ENCODE measurements at places on chromosomes 4 and X. TPM values are rescaled to one million over a fixed set of nuclear protein-coding genes. Genes with fewer than 3 reads are reported as not detected.
A peak's percentile ranks its signal among the peaks of the same experiment; 100 is the strongest.

- DNase-seq = peak; percentile 60
These were observed at the start of gene KIT for GRCh38 chr4:54657551-54658251. TSS of gene KIT (plus strand) at chr4:54657957. CDS start at chr4:54658015, 58 bp downstream.

- no peak for DNase-seq
These were observed 29.2 kb downstream of the NKX1-1 start for GRCh38 chr4:1376841-1377605.

GRCh38 chrX:40227125-40227524 is 129.4 kb upstream of the BCOR start:
- no peak for DNase-seq

DNA sequence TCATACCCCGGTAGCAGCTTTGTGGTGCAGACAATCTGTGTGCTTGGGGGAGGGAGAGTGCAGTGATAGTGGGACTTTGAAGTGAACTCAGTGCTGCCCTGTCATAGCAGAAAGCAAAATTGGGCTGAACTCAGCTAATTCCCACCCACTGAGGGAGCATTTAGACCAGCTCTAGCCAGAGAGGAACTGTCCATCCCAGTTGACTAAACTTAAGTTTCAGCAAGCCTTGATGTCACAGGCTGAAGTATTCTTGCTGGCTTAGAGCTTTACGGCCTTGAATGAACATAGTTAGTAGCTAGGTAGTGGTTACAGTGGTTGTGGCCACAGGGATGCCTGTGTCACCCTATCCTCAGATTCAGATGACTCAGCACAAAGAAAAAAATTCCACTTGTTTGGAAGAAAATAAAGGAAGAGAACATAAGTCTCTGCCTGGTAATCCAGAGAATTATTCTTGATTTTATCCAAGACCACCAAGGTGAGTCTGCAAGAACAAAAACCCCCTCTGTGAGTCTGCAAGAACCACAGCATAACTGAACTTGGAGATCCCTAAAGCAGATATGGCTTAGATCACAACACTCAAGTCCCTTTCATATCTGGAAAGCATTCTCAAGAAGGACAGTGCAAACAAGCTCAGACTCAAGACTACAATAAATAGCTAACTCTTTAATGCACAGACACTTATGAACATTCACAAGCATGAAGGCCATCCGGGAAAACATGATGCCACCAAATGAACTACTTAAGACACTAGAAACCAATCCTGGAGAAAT is 39.4 kb downstream of the ADH7 start:
- DNase-seq = no peak

DNA sequence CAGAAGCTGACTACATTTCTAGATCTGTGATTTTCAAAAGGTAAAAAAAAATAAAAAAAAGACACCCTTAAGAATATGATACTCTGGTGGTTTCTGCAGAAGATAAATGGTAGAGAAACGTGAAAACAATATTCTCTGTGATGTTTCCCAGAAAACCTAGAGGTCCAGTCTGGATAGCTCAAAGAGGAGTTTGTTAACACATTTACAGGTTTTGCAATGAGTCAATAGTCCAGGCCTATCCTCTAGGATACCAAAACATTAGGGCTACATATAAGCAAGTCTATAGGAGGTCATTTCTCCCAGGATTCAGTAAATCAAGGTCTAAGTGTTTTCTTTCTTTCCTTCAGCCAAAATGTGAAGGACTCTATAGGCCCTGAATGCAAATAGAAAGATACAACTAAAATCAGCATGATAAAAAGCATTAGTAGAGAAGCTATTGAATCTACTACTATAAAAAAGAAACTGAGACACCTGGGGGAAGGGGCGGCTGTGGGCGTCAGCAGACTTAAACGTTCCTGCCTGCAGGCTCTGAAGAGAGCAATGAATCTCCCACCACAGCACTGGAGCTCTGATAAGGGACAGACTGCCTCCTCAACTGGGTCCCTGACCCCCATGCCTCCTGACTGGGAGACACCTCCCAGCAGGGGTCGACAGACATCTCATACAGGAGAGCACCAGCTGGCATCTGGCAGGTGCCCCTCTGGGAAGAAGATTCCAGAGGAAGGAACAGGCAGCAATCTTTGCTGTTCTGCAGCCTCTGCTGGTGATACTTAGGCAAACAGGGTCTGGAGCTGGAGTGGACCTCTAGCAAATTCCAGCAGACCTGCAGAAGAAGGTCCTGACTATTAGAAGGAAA is 33.7 kb upstream of the SPP1 start:
- DNase-seq = no peak

- DNase-seq = no peak
These were observed 19.8 kb upstream of the PLCXD1 start for GRCh38 chrX:261167-261918.

- DNase-seq = no peak
These were observed 19.9 kb downstream of the PHKA2 start for GRCh38 chrX:18964026-18964425.

DNA sequence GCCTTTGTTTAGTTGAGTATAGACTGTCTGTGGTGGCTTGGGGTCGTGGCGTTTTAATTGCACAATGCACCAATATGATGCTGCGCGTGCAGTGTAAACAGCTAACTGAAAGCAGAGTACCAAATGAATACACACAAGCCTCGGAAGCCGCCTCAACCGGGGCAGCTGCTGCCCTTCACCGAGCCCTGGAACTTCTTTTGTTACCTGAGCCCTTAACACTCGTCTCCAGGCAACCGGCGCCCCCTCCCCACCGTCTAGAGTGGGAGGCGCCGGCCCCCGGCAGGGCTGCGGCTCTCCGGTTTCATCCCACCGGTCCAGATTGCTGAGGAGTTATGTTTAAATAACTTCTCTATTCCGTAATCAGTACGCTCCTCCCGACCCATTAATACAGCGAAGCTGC is 173.2 kb upstream of the TBL1X start:
- DNase-seq = peak; percentile 38

- DNase-seq = no peak
These were observed 18.5 kb upstream of the SGMS2 start for GRCh38 chr4:107806196-107806595.

DNA sequence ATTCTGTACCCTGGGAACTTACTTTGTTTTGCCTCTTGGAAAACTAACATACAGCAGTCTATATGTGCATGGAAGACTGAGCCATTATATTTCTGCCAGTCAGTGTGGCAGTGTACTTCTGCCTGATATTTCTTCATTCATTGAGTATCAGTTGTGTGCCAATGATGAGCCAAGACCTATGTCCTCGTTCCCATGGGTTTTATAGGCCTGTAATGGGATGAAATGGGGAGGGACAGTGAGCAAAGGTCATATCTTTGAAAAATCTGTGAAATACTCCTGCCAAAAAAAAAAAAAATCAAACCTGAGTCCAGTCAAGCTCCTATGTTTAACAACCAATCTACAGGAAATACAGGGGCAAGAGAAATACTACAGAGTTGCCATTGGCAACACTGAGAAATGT is 9.1 kb downstream of the NSD2 start:
- no peak for DNase-seq

- no peak for DNase-seq
These were observed 71.8 kb downstream of the RAPGEF2 start for GRCh38 chr4:159174645-159175084.

- DNase-seq = no peak
These were observed 1.8 kb downstream of the CENPU start for GRCh38 chr4:184732126-184732525.

- DNase-seq = no peak
These were observed 1870.9 kb downstream of the ARAP2 start for GRCh38 chr4:34373456-34373855.

- DNase-seq = peak; percentile 67
These were observed 1.5 kb upstream of the ASMTL start for GRCh38 chrX:1453951-1454785.

- DNase-seq = no peak
These were observed 60.0 kb downstream of the SMC1A start for GRCh38 chrX:53362449-53362848.

DNA sequence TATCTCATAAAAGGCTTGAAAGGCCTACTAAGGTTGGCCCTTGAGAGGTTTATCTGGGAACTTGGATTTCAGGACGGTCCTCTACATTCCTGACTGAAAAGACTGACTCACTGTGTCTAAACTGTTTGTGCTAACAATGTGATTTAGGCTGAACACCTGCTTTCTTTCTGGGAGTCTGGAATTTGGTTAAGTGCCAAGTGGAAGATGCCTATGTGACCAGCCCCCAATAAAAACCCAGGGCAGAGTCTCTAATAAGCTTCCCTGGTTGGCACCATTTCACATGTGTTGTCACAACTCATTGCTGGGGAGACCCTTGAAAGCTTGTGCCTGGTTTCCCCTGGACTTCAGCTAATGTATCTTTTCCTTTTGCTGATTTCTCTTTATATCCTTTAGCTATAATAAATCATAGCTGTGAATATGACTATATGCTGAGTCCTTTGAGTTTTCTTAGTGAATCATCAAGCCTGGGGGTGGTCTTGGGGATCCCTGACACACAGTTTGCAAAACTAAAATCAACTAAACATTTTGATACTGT is 55.1 kb downstream of the GPR82 start:
- DNase-seq = no peak

GRCh38 chr4:45647823-45648222 is 476.0 kb downstream of the GABRG1 start:
- DNase-seq = no peak

- DNase-seq = no peak
These were observed 3.5 kb upstream of the TIMP1 start for GRCh38 chrX:47578692-47579091.

DNA sequence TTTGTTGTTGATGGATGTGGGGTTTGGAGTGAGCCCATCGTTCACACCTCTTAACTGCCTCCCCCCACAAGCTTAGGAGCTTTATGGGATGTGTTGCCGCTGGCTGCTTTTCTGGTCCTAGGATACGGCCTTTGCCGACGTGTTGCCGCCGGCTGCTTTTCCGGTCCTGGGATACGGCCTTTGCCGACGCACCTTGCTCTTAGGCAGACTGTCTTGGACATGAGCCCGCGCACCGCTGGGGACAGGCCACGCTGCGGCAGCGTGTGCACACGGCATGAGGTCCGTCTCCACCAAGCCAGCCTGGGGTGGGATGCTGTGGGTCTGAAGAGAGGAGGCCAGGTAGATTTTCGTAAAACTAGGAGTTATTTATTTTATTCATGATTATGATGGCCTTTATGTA is 14.2 kb downstream of the RGS12 start:
- no peak for DNase-seq

DNA sequence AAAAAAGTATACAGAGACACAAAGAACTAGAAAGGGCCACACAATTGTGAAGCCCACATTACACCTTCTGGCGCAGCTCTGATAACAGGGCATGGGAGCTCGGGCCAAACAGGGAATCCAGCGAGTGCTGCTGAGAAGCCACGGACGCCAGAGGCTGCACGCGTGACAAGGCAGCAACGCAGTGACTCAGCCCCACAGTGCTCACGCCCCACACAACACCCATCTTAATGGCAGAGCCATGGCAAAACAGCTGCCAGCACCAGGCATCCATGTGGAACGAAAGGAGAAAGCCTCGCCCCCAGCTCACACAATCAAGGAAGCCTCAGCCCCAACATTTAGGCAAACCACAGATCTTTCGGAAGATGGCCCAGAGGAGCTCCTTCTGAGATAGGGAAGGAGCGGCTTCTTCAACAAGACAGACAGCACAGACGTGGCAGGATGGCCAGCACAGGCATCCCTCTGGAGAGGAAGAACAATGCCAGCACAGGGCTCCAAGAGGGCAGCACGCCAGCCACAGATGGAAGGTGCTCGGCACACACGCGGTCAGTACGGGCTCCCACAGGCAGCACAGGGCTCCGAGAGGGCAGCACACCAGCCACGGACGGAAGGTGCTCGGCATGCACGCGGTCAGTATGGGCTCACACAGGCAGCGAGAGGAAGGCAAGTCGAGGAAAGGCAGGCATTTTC is 33.1 kb downstream of the GAK start:
- DNase-seq = no peak

DNA sequence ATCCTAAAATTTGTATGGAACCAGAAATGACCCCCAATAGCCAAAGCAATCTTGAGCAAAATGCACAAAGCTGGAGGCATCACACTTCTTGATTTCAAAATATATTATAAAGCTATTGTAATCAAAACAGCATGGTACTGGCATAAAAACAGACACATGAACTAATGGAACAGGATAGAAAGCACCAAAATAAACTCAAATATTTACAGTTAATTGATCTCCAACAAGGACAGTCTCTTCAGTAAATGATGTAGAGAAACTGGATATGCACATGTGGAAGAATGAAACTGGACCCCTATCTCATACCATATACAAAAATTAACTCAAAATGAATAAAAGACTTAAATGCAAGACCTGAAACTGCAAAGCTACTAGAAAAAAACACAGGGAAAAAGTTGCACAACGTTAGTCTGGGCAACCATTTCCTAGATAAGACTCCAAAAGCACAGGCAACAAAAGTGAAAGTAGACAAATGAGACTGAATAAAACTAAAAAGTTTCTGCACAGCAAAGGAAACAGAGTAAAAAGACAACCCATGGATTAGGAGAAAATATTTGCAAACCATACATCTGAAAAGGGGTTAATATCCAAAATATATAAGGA is 64.9 kb downstream of the CD99L2 start:
- DNase-seq = no peak

The AMER1 gene
- 8.1 TPM for polyA plus RNA-seq

The COL4A5 gene
- polyA plus RNA-seq = 143 TPM

The MAOB gene
- polyA plus RNA-seq = 56.4 TPM

The RIBC1 gene
- polyA plus RNA-seq = 4.4 TPM

The SPP1 gene
- polyA plus RNA-seq = 165 TPM

The DOCK11 gene
- 20.4 TPM for polyA plus RNA-seq

The ASMT gene
- polyA plus RNA-seq = not detected

The TEX13B gene
- not detected for polyA plus RNA-seq

The ZXDA gene
- 5.2 TPM for polyA plus RNA-seq

The PABPC1L2A gene
- polyA plus RNA-seq = not detected

The TASL gene
- polyA plus RNA-seq = 0.36 TPM

The KLKB1 gene
- polyA plus RNA-seq = 1.5 TPM

The SULT1B1 gene
- 1.8 TPM for polyA plus RNA-seq

The ZNF674 gene
- polyA plus RNA-seq = 8.0 TPM

Measured in right renal pelvis (tissue), 4 donors.